ENCODE measurements at places on chromosomes 7 and 10.

- peaks cover 27% of the 10 kb centered on the region for H3K4me1 ChIP-seq
- H3K4me3 ChIP-seq: no peak overlapping the region
- no peaks in the 10 kb centered on the region for H3K27me3 ChIP-seq
- H3K27ac ChIP-seq: no peak overlapping the region
- no peak for DNase-seq
- H3K36me3 ChIP-seq: peaks cover 15% of the 10 kb centered on the region
Observed at GRCh38 chr7:105126436-105126975, 112.5 kb downstream of the KMT2E start.

DNA sequence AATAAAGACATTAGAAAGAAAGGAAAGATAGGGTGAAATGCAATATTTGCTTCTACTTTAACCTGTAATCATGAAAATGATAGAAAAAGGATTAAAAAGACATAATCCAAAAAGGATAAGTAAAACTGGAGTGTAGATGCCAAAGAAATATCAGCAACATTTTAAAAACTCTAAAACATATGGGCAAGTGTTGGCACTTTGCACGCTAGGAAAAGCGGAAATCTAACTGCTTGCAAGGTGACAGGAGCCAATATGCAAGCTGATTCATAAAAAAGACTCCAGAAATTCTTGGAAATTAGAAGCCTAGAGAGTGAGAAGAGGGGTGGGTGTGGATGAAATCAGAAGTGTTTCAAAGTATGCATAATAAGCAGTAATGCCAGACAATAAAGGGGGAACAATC lies 161.1 kb downstream of the SEMA3E start:
- H3K4me1 ChIP-seq: no peaks in the 10 kb centered on the region
- H3K27me3 ChIP-seq: no peaks in the 10 kb centered on the region
- H3K4me3 ChIP-seq: no peak overlapping the region

DNA sequence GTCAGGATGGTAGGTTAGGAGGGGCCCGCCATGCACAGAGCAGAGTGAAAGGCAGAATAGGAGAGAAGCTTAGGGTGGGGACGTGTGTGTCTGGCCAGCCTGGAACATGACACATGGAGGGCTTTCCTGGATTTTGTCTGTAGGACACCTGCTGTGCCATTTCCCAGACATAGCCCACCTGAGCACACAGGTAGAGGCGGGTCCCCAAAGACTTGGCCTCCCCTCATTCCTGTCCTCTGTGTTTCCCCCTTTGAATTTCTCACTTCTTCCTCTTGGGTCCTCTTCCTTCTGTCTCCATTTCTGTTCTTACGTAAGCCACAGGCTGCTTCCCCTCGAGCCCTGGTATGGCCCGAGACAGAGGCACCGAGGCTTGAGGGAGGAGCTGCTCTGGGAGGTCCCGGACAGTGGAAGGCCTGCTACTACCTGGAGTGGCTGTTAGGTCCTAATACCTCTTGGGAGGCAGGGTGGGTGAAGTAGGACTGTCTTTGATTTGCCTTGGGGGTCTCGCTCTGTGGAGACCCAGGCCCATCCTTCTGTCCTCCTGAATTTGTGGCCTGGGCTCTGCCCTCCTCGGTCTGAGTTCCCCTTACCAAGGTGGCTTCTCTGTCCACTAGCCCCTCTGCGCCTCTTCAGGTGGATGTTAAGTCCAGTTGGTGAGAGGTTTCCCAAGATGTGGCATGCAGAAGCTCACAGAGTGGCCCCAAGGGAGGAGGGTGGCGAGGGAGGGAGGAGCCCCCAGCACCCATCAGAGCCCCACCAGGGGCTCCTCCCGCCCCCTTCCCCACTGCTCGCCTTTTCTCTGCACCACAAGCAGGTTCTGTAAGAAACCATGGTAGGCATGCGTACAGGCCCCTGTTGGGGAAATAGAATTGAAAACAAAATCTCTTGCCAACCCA lies 5.5 kb downstream of the ZNF775 start:
- H3K36me3 ChIP-seq: no peaks in the 10 kb centered on the region
- no peaks in the 10 kb centered on the region for H3K27me3 ChIP-seq
- peak overlapping the region; percentile 61 for H3K27ac ChIP-seq

DNA sequence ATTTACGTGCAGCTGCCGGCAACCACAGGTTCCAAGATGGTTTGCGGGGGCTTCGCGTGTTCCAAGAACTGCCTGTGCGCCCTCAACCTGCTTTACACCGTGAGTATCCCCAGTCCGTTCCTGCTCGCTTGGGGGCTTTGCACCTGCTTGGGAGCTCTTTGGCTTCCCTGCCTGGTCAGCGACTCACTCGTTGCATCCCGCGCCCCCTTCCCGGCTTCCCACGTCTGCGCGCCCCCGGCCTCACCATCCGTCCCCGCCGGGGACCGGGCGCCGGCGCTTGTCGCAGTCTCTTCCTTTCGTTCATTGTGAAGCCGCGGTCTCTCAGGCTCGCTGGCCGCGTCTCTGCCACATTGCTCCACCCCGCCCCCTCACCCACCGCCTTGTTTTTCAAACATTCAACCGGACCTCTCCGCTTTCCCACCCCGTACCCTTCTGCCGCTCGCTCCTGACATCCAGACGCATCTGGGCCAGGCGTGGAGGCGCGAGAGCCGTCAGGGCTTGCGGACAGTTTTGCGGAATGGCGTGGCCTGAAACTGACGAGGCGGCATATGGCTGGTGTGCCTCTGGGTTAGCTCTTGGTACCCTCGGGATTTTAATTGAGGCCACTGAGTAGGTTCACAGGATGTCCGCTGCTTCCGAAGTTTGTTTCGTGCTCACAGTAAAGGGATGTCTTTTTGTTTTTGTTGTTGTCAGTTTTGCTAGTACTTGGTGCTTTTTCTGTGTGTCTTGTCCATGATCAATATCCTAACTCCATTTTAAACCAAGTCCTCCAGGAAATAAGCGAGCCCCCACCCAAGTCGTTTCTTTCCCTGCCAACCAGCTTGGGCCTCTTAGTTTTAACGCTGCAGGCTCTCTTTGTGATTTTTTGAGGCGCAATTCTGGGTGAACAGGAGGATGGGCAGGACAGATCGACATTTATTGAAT lies 639 bp downstream of the TSPAN13 start:
- H3K4me1 ChIP-seq: no peaks in the 10 kb centered on the region
- H3K27me3 ChIP-seq: peaks cover 13% of the 10 kb centered on the region
- H3K27ac ChIP-seq: peak overlapping the region; percentile 91
- H3K4me3 ChIP-seq: peak overlapping the region; percentile 95
- H3K36me3 ChIP-seq: no peaks in the 10 kb centered on the region
- peak; percentile 72 for DNase-seq

GRCh38 chr7:108083980-108084379 lies 46.2 kb downstream of the LAMB4 start:
- peak overlapping the region; percentile 63 for H3K27ac ChIP-seq
- H3K27me3 ChIP-seq: no peaks in the 10 kb centered on the region
- no peak overlapping the region for H3K4me3 ChIP-seq
- peaks cover 8% of the 10 kb centered on the region for H3K36me3 ChIP-seq
- DNase-seq: no peak

GRCh38 chr7:92720604-92721350 lies 115.6 kb downstream of the CDK6 start:
- no peak for DNase-seq
- H3K36me3 ChIP-seq: peaks cover 25% of the 10 kb centered on the region
- peaks cover 11% of the 10 kb centered on the region for H3K4me1 ChIP-seq
- no peak overlapping the region for H3K27ac ChIP-seq
- no peaks in the 10 kb centered on the region for H3K27me3 ChIP-seq

- peaks cover 37% of the 10 kb centered on the region for H3K4me1 ChIP-seq
- DNase-seq: no peak
- no peaks in the 10 kb centered on the region for H3K27me3 ChIP-seq
Observed at GRCh38 chr7:23394488-23395171, 75.7 kb downstream of the IGF2BP3 start.

DNA sequence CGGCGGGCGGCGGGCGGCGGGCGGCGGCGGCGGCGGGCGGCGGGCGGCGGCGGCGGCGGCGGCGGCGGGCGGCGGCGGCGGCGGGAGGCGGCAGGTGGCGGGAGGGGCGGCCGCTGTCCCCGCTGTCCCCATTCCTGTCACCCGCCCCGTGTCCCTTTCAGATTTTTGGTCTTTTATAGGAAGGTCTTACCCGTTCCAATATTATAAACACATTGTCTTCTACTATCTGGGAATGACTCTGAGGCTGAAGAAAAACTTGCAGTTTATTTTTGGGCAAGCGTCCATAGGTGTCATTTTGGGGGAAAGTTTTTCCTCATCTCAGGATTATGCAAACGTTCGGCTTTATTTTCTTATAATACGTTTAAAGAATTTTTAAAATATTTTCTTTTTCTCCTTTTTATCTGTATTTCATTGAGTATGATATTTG lies 578 bp downstream of the ZNF713 start:
- peaks cover 3% of the 10 kb centered on the region for H3K36me3 ChIP-seq
- H3K27me3 ChIP-seq: peaks cover 5% of the 10 kb centered on the region
- H3K4me1 ChIP-seq: no peaks in the 10 kb centered on the region
- DNase-seq: no peak
- H3K27ac ChIP-seq: peak overlapping the region; percentile 89
- H3K4me3 ChIP-seq: peak overlapping the region; percentile 90

- peaks cover 15% of the 10 kb centered on the region for H3K27me3 ChIP-seq
- no peak for DNase-seq
- no peaks in the 10 kb centered on the region for H3K36me3 ChIP-seq
- no peak overlapping the region for H3K4me3 ChIP-seq
- peaks cover 12% of the 10 kb centered on the region for H3K4me1 ChIP-seq
Observed at GRCh38 chr10:110163192-110163773, 44.1 kb upstream of the MXI1 start.

DNA sequence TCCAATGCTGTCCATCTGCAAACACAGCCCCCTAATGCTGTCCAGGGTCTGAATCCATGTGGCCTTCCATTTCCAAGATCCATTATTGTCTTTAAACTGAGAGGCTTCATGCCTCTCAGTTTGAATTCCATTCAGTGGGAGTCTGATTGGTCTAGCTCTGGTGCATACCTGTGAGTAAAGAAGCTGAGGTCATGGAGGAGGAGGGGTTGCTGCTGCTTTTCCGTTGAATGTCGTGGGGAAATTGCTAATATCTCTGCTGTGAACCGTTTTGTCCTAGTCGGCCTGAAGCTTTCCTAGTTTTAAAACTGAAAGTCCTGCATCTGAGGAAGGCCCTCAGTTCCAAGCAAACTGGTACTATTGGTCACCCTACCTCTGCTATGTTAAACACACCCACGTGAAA lies 17.7 kb downstream of the SH2D4B start:
- H3K27me3 ChIP-seq: peaks cover 7% of the 10 kb centered on the region
- peaks cover 7% of the 10 kb centered on the region for H3K4me1 ChIP-seq
- H3K36me3 ChIP-seq: no peaks in the 10 kb centered on the region
- DNase-seq: no peak
- no peak overlapping the region for H3K4me3 ChIP-seq
- no peak overlapping the region for H3K27ac ChIP-seq

GRCh38 chr7:25844102-25844870 lies 307.7 kb upstream of the NFE2L3 start:
- H3K27me3 ChIP-seq: peaks cover 41% of the 10 kb centered on the region
- peaks cover 58% of the 10 kb centered on the region for H3K4me1 ChIP-seq
- H3K27ac ChIP-seq: no peak overlapping the region
- H3K4me3 ChIP-seq: no peak overlapping the region
- no peak for DNase-seq

DNA sequence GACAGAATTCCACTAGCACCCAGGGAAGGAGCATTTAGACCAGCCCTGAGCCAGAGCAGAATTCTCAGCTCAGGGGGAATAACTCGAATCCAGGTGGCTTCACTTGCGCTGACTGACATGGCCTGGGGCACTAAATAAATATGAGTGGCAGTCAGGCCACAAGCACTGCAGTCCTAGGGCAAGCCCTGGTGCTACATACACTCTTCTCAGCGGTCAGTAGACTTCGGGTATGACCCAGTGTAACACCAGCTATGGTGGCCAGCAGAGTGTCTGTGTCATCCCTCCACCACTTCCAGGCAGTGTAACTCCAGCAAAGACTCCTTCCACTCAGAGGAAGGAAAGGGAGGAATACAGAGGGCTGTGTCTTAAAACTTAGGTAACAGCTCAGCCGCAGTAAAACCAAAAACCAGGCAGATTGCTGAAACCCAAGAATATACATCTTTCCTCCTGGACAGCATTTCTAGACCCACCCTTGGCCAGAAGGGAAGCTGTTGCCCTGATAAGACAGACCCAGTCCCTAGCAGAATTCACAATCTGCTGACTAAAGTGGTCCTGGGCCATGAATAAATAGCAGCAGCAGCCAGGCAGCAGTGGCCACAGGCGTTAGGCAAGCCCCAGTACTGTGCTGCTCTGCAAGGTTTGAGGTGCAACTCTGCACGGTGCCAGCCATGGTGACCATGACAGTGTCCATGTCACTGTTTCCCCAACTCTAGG lies 77.0 kb downstream of the SNX13 start:
- DNase-seq: no peak
- no peak overlapping the region for H3K4me3 ChIP-seq
- H3K4me1 ChIP-seq: no peaks in the 10 kb centered on the region
- peaks cover 49% of the 10 kb centered on the region for H3K36me3 ChIP-seq
- H3K27me3 ChIP-seq: no peaks in the 10 kb centered on the region
- H3K27ac ChIP-seq: no peak overlapping the region

DNA sequence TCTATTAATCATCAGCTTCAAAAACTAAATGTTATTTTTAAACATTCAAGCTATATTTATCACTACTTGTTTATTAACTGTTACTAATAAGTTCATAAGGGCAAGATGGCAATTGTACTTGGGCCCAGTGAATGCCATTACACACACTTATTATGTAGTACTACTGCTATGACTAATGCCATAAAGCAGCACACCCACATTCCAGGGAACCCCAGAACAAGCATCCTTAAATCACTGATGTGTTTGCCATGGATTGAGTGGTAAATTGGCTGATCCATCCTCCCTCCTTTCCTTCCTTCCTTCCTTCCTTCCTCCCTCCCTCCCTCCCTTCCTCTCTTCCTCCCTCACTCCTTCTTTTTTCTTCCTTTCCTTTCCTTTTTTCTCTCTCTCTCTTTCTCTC lies 37.4 kb upstream of the RSU1 start:
- H3K4me1 ChIP-seq: peaks cover 31% of the 10 kb centered on the region
- H3K36me3 ChIP-seq: no peaks in the 10 kb centered on the region
- H3K27ac ChIP-seq: no peak overlapping the region
- peaks cover 15% of the 10 kb centered on the region for H3K27me3 ChIP-seq
- no peak for DNase-seq

DNA sequence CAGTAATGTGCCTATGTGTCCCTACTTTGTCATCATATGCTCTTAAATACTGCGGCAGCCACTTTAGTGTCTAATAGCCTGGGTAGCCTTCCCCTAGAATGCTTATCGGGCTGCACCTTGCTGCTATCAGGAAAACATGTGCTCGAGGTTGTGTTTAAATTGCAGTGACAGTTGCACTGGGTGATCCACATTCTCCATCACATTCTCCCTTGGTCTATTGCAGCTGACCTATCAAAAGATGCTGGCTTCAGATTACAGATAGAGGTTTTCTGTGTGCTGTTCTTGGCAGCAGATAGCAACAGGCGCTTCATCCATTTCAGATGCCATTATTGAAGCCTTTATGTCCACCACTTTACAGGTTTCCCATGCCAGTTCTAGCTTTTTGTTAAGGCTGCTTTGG lies 130.1 kb upstream of the MDFIC start:
- H3K4me3 ChIP-seq: no peak overlapping the region
- H3K4me1 ChIP-seq: no peaks in the 10 kb centered on the region
- no peak overlapping the region for H3K27ac ChIP-seq
- DNase-seq: no peak
- H3K36me3 ChIP-seq: peaks cover 4% of the 10 kb centered on the region
- H3K27me3 ChIP-seq: no peaks in the 10 kb centered on the region

- no peaks in the 10 kb centered on the region for H3K36me3 ChIP-seq
- DNase-seq: no peak
- no peak overlapping the region for H3K4me3 ChIP-seq
- no peaks in the 10 kb centered on the region for H3K4me1 ChIP-seq
Observed at GRCh38 chr10:7205656-7206055, 205.2 kb downstream of the SFMBT2 start.

- H3K36me3 ChIP-seq: no peaks in the 10 kb centered on the region
- no peak overlapping the region for H3K4me3 ChIP-seq
- H3K27me3 ChIP-seq: peaks cover 20% of the 10 kb centered on the region
- peaks cover 12% of the 10 kb centered on the region for H3K4me1 ChIP-seq
- H3K27ac ChIP-seq: no peak overlapping the region
Observed at GRCh38 chr10:10665750-10666149, 351.9 kb upstream of the CELF2 start.
